ENCODE measurements at places on chromosomes 5 and 9.

GRCh38 chr5:181152406-181152805 lies 5.0 kb downstream of the OR2V2 start:
- H3K27me3 ChIP-seq, result peaks cover 40% of the 10 kb centered on the region
- H3K27ac ChIP-seq, result no peak overlapping the region
- H3K36me3 ChIP-seq, result no peaks in the 10 kb centered on the region

- no peak for DNase-seq
- no peaks in the 10 kb centered on the region for H3K4me1 ChIP-seq
- no peaks in the 10 kb centered on the region for H3K27me3 ChIP-seq
These were observed 21.0 kb upstream of the RNF180 start for GRCh38 chr5:64144425-64145215.

DNA sequence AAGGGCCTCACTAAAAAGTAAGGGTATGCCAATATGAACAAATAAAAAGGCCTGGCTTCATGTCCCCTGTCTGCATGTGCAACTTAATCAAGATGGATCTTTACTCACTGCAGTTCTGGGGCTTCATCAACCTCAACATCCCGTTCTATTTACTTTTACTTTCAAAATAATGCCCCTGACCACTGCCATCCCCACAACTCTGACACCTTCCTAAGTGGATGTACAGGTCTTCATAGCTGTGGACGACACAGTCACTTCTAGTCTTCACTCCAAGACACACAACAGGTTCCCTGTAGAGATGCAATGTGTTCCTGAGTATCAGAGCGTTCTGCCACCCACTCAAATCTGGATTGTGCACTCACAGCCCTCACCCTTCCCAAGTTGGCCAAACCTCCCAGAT lies 136.1 kb downstream of the ENC1 start:
- peaks cover 9% of the 10 kb centered on the region for H3K27me3 ChIP-seq
- no peak overlapping the region for H3K27ac ChIP-seq
- no peaks in the 10 kb centered on the region for H3K36me3 ChIP-seq
- no peak overlapping the region for H3K4me3 ChIP-seq

GRCh38 chr5:77423022-77423750 lies 68.9 kb downstream of the WDR41 start:
- H3K27ac ChIP-seq, result no peak overlapping the region
- H3K4me3 ChIP-seq, result no peak overlapping the region
- peaks cover 3% of the 10 kb centered on the region for H3K27me3 ChIP-seq

- no peaks in the 10 kb centered on the region for H3K36me3 ChIP-seq
- DNase-seq, result no peak
- H3K4me3 ChIP-seq, result no peak overlapping the region
- H3K4me1 ChIP-seq, result no peaks in the 10 kb centered on the region
- H3K27me3 ChIP-seq, result peaks cover 27% of the 10 kb centered on the region
- no peak overlapping the region for H3K27ac ChIP-seq
These were observed 407.0 kb downstream of the ENC1 start for GRCh38 chr5:74233571-74233970.
